COR-L47 (cell line): ENCODE measurements at places on chromosomes 1 and 21.

GRCh38 chr1:168767894-168768584 is 39.0 kb upstream of the DPT start:
- no peak for DNase-seq

DNA sequence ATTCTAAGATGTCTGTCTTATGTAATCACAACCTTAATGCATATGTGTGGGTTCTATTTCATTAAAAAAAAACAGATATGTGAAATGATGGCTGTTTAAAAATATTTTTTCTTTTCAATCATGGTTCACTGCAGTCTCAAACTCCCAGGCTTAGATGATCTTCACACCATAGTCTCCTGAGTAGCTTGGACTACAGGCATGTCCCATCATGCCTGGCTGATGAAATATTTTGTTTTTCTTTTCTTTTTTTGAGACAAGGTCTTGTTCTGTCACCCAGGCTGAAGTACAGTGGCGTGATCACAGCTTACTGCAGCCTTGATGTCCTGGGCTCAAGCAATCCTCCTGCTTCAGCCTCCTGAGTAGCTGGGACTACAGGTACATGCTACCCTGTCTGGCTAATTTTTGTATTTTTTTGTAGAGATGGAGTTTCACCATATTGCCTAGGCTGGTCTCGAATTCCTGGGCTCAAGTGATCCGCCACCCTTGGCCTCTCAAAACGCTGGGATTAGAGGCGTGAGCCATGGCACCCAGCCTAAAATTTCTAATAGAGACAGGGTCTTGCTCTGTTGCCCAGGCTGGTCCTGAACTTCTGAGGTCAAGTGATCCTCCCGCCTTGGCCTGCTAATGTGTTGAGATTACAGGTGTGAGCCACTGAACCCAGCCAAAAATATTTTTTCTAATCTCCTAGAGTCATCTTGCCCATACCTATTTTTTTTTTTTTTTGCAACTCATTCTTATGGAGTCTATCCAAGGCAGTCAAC is 67.6 kb downstream of the GIPC2 start:
- no peak for DNase-seq

DNA sequence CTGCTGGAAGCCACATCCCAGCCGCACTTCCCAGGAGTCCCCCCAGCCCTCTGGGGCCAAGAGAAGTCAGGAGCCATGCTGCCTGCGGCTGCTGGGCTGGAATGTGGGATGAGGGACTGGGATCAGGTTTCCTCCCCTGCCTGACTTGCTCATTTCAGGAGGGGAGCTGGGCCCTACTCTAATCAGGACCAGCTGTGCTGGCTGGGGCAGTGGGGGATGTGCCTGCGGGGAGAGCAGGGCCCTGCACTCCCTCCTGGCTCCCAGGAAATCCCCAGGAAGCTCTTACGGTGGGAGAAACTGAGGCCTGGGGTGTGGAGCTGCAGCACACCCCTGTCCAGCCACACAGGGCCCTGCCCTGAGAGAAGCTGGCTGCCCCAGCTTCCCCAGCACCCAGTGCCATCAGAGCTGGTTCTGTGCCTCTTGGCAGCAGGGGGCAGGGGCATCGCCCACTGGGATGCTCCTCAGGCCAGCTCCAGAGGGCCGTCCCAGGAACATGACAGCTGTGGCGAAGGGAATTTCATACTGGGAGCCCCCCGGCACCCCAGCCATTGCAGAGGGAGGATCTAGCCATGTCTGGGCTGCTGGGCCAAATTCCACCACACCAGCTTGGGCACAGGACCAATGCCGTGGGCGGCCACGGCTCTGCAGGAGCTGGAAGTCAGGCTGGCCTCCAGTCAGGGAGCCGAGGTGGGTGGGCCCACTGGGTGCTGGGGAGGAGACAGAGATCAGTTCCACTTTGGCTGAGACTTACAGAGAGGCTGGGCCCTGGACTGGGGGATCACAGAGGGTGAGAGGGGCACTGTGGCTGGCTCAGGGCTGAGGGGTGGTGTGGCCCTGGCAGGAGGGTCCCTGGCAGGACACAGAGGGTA is 21.3 kb upstream of the PRSS38 start:
- no peak for DNase-seq

- DNase-seq: peak; percentile 70
Observed at GRCh38 chr1:156676820-156677615, at the start of gene NES. Gene NES (minus strand): TSS chr1:156677407. CDS start chr1:156677264, 143 bp downstream.

DNA sequence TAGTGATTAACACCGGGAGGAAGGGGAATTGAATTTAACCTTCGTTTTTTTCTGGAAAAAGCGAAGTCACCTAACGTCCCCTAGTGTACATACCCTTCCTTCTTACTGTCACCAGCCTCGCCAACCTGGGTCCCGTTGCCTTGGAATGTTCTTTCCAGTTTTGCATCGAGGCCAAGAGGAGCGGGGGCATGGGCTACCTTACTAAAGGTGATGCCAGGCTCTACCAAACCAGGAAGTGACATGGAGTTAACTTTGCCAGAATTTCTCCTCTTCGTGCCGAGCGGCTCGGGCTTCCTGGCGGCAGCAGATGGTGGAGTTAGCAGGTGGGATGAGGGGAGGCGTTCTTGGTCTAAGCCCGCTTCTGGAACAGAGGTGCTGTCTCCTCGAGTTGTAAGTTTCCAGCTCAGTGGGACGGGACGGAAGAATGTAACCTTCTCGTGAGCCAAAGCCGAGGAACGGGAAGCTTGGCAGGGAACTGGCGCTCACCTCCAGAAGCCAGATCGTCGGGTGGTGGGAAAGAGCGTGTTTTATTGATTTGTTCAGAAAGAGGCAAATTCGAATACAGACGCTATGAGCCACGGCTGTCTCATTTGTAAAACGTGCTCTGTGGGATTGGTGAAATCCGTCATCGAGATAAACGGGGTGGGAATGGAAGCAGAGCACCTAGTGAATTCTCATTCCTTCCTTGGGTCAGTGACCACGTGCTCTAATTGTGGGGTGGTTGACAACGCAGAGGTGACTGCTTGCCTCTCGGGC is 486 bp downstream of the NIPAL3 start:
- no peak for DNase-seq

DNA sequence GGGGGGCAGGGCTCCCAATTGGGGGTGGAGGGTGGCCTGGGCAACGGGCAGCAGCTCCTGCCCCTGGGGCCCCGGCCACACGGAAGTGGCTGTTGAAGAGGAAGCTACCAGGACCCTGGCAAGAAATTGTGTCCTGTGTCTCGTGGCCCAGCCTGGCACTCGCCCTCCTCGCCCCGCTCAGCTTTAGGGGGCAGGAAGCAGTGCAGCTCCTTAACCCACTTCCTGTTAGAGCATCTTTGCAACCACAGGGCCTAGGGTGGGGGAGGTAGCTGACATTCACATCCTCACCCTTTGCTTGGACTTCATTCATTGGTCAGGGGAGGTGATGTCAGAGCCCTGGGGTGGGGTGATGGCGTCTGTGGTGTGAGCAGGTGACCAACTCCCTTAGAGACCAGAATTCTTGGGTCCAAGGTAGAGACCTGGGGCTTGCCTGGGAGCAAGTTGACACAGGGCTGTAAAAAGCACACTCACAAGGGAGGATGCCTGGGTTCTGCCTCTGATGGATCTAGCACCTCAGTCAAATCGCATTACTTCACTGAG is at the start of gene ARHGAP30:
ARHGAP30 (minus strand) TSS at position 161 of the 540 bp plus-strand sequence. CDS start 267 bp downstream, outside the sequence.
- DNase-seq: no peak

- DNase-seq: no peak
Observed at GRCh38 chr1:14846688-14847087, 248.2 kb downstream of the KAZN start.

DNA sequence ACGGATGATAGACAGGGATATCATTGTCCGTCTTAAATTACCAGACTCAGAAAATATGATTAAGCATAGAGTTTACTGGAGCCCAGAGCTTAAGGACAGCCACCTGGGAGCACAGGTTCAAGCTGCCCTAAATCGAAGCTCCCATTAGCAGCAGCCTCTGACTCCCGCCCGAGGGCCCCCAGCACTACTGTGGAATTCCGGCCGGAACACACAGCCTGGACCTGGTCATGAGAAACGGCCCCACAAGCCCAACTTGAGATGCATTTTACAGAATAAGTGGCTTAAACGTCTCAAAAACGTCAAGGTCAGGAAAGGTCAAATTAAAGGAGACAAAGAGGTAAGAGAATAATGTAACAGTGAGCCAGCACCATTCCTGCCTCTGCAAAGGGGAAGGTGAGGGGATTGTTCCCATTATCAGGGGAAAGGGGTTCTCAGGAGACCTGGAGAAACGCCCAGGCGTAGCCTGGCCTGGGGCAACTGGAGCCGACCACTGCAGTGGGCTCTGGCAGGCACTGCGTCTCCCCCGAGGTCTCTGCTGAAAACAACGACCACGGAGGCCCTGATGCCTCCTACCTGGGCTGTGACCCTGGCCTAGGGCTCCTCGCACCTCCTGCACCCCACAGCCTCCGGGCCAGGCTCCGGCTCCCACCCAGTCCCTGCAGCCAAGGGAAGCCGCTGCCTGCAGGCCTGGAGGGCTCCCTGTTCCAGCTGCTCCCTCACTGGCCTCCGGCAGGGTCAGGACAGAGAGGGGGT is 11.5 kb upstream of the COL6A1 start:
- no peak for DNase-seq
